ENCODE measurements at places on chromosomes 1 and 21.

DNA sequence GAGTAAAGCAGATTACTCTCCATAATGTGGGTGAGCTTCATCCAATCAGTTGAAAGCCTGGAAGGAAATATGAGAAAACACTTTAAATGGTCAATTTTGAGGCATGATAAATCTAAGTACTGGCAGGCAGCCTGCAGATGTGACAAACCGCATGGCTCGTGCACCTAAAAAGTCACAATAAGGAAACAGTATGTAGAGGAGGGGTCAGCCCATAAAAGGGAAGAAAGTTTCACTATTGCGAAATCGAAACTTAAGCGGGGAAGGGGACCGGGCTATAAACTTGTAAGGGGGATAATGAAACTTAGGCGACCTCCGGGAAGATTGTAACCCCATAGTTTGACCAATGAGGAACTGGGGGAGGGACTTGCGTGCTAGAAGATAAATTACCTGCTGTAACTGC lies 109.8 kb downstream of the PLPPR4 start:
- DNase-seq, result no peak

GRCh38 chr1:200561856-200562214 lies 58.7 kb downstream of the KIF14 start:
- no peak for DNase-seq

DNA sequence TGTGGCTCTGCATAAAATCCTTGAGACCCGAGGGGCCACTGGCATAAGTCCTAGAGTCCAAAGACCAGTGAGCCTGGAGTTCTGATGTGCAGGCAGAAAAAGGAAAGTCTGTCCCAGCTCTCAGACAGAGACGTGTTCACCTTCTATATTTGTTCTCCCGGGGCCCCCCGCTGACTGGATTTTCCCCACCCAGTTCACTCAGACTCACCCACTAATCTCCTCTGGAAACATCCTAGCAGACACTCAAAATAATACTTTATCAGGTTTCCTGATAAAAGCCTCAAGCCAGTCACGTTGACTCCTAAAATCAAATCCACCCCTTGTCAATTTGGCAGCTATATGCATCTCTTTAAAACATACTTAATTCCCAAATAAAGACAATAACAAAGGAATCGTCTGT lies 1084.2 kb upstream of the NCAM2 start:
- no peak for DNase-seq

DNA sequence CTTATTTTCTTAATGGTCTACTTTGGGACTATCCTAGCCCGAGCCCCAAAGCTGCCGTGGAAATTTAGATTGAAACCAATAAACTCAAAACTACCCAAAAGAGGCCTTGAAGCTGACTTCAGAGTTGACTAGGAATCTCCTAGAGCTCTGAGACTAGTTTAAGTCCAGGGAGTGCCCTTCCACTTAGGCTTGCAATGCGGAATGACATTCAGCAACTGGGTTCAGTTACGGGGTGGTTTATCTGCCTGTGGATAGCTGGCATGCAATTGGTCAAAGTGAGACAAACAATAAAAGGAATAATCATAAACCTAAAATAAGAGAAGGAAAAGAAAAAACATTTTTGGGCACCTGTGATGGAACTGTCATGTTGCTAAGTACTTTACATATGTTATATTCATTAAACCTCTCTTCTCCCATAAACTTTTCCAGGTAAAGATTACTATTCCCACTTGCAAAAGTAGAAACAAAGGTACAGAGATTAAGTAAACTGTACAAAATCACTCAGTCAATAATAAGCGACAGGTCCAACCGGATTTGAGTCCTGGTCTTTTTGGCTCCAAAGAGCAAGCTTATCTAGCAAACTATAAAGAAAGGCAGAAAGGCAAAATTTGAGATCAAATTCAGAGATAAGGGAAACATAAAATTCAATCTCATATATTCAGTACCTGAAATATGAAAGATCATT lies 56.5 kb downstream of the GPATCH2 start:
- DNase-seq, result no peak

DNA sequence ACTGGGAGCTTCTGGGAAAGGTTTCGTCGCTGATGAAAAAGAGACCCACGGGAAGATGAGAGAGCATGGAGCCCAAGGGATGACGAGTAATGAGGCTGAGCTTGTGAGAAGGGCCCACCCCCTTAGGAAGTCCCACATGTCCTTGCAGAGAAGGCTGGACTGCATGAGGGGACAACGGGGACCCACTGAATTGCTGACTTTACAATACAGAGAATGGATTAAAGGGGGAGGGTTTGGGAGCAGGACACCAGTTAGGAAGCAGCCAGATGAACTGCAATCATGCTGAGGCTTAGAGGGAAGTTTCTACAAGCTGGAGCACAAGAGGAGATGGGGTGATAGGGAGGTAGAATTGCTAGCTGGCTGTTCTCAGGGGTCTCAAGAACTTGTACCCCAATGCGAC lies 5.5 kb upstream of the TMEM51 start:
- DNase-seq, result no peak

DNA sequence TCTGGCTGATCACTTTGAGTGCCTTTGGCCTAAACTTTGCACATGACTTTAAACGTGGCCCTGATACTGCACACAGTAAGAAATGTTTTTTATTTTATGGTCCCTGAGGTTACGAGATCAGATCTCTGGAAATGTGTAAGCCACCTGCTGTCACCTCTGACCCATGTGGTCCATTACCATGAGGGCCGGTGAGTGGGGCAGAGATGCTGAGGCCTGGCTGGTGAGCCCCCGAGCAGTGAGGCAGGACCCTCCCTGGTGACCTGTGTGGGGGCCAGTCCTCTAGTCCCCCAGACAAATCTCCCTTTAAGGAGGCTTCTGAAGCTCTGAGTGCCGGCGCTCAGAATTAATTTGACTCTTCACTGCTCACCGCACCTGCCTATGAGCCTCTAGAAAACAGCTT lies 12.4 kb downstream of the TFF3 start:
- DNase-seq, result no peak

DNA sequence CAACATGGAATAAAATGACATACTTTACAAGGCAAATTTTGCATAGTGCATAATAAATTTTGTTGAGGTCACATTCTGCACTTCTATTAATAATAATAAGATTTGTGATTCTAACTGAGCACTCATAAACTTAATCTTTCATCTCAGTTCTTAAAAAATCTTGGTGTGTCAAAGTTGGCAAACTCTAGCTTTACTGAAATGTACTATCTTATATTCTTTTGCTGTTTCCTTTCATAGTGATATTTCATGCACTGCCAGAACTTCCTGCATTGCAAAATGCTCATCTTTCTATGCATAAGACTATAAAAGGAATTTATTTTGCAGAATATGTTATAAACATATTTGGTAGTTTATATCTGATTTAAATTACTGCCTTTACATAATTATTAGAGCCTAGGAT lies 797.6 kb downstream of the ADGRL2 start:
- no peak for DNase-seq

GRCh38 chr1:66282891-66283621 lies 250.9 kb upstream of the SGIP1 start:
- no peak for DNase-seq

- DNase-seq, result no peak
These were observed 44.0 kb downstream of the FAM163A start for GRCh38 chr1:179786815-179787685.

DNA sequence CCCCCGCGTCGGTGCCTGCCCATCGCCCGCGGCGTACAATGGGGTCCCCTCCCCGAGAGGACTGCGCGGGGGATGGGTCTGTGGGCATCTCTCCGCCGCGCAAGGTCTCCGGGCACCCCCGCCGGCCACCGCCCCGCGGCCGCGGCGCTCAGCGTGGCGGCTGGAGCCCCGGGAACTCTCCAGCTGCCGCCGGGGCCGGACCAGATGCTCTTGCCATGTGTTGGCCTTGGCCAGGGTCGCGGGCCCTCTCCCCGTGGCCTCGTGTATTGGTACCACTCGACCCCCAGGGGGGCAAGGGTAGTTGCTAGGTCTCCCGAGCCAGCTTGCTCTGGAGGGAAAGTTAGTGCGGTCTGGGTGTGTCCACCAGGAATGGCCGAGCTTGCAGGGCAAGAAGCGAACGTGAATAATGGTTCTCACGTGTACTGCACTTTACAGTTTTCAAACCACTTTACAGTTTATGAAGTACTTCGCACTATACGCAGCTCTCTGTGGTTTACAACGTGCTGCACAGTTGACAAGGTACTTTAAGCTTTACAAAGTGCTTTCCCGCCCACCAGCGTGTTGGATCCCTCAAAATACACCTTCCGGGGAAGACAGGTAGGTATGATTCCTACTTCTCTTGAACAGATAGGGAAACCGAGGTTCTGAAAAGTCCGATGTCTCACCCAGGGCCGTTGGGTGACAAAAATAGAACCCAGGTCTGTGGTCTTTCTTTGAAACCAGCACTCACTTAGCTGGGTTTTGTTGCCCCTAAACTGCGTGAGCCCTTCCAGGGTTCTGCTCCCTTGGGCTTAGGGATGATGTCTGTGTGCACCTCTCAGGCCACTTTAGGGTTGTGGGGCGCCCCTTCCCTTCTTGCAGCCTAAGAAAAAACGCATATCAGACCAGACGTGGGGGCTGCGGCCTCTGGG lies 1.2 kb downstream of the EPHB2 start:
- DNase-seq, result no peak

DNA sequence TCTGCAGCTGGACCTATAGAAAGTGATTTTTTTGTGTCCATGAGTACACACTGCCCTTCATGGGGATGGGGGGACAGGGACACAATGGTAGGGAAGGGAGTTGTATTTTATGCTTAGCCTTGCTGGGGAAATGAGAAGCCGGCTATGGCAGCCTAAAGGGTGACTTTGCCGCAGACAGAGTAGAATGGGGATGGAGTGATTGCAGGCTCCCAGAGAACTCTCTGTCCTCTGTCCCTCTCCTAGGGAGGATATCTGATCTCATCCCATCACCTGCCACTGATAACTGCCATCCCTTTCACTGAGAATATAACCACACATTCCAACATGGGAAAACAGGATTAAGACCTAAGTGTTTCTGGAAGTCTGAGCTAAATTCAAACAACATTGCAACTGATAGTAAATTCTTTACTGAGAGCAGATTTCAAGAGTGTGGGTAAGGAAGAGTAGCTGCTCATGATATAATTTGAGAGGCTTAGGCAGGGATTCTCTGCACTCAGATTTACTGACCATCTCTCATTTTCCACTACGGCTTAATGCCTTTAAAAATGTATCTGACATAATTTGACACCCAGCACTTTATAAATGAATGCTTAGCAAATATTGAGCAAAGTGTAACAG lies 13.9 kb downstream of the SH2D1B start:
- DNase-seq, result no peak

GRCh38 chr1:7516929-7517328 lies 254.2 kb upstream of the VAMP3 start:
- DNase-seq, result no peak

DNA sequence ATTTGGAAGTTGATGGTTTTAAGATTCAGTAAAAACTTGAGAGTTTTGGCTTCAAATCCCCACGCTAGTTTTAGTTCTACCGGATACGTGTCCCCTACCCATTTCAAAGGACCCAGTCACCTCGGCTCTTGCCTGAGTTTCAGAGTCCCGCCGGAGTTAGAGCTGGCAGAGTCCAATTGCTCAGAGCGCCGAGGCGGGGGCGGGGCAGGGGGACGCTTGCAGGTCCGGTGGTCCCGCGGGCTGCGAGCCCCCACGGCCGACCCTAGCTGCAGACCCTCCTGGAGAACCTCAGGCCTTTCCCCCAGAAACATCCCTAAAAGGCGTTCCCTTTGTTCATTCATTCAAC lies 765 bp upstream of the VPS45 start:
- peak; percentile 25 for DNase-seq

- peak; percentile 32 for DNase-seq
These were observed 68.6 kb downstream of the NOS1AP start for GRCh38 chr1:162138112-162138511.
